ENCODE measurements at places on chromosomes 5 and 9. TPM values are rescaled to one million over a fixed set of nuclear protein-coding genes. Genes with fewer than 3 reads are reported as not detected.
A peak's percentile ranks its signal among the peaks of the same experiment; 100 is the strongest.

The SNCAIP gene
- 0.38 TPM for polyA plus RNA-seq

The FGF18 gene
- 0.30 TPM for polyA plus RNA-seq

The PAX5 gene
- polyA plus RNA-seq = 0.03 TPM

The UGT3A2 gene
- polyA plus RNA-seq = not detected

The BSPRY gene
- polyA plus RNA-seq = 0.03 TPM

The RMRP gene
- 26.8 TPM for polyA plus RNA-seq

The ENHO gene
- 1.2 TPM for polyA plus RNA-seq

The TBC1D9B gene
- 30.1 TPM for polyA plus RNA-seq

The CCDC192 gene
- not detected for polyA plus RNA-seq

The ROPN1L gene
- 0.16 TPM for polyA plus RNA-seq

DNA sequence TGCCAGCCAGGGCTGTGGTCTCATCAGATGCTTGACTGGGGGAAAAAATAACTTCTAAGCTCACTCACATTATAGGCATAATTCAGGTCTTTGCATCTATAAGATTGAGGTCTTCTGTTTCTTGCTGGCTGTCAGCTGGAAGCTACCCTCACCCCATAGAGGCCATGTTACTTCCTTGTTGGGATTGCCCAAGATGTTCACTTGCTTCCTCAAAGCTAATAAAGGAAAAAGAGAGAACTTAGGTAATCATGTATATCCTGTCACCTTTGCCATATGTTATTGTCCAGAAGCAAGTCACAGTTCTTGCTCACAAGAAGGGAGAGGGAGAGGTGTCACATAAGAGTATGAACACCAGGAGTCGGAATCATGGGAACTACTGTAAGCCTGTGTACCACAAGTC is 38.7 kb upstream of the ANKRD34B start:
- no peak for DNase-seq

DNA sequence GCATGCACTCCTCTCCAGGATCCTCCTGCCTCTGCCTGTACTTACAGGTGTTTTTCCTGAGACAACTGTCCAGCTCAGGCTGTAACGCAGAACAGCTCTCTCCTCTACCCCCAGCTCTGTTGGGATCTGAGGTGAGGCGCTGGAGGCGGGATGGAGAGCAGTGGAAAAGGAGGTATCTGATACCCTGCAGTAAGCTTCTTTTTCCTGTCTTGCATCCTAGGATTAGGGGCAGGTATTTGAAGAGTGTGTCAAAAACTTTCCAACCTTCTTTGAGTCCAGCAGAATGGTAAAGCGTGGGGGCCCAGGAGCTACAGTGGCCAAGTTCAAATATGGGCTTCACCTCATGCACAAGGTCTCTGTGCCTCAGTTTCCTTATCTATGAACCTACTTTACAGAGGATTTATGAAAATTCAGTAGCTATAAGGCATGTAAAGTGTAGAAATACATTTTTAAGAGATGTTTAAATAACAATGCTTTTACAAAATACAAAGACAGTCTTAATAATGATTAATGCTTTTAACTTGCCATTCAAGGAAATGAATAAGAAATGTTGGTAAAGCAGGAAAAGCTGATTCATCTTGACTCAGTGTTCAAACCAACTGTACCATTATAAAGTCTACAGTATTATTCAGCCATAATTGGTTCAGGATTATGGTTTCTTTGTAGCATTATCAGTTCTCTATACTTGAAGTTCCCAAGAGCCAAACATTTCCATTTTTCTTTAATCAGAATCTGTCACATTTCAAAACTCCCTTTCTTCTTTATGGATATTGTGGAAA is 26.1 kb downstream of the MAP1B start:
- no peak for DNase-seq

GRCh38 chr9:2332663-2333062 is 288.9 kb upstream of the VLDLR start:
- no peak for DNase-seq

DNA sequence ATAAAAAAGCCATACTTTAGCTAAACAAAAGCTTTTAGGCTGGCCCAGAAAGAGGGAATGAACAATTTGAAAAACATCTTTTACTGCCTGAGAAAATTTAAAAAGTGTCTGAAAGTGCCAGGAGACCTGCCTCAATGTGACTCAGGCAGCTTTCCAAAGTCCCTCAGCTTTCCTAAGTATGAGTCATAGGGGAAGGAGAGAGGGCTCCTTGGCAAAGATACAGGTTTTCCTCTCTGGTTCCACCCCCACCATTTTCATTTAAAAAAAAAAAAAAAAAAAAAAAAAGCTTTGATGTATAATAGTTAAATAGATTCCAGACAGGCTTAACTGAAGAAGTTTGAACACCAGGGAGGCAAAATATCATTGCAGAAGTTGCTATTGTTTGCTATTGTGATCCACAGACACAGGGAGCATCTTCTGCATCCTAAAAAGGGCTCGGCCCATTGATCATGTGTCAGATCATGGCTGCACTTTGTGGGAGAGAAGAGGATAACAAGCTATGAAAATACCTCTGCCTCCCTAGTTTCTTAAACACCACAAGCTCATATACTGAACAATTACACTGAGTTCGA is 71.5 kb downstream of the MRPS27 start:
- peak; percentile 19 for DNase-seq

GRCh38 chr5:91026466-91026865 is 356.7 kb downstream of the ARRDC3 start:
- DNase-seq = no peak

GRCh38 chr9:1604942-1605560 is 410.1 kb upstream of the SMARCA2 start:
- DNase-seq = no peak

DNA sequence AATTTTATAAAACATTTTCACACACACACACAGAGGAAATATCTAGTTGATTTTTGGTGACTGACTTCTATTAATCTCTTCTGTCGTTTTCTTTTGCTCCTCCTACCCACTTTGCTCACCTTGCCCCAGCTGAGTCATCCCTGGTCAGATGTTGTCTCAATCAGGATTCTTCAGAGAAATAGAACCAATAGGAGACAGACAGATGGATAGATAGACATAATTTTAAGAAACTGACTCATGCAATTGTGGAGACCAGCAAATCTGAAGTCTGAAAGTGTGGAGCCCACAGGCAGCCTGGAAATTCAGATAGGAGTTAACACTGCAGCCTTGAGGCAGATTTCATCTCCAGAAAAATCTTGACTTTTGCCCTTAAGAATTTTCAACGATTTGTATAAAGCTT is 37.0 kb upstream of the PIK3R1 start:
- DNase-seq = no peak

- DNase-seq = no peak
Measured at GRCh38 chr9:116504893-116505480, 182.1 kb upstream of the TRIM32 start.

GRCh38 chr5:173448856-173449255 is 120.6 kb upstream of the STC2 start:
- no peak for DNase-seq

GRCh38 chr9:4537581-4537980 is 47.3 kb downstream of the SLC1A1 start:
- no peak for DNase-seq

- no peak for DNase-seq
Measured at GRCh38 chr9:127809002-127809539, 6.4 kb downstream of the FPGS start.

DNA sequence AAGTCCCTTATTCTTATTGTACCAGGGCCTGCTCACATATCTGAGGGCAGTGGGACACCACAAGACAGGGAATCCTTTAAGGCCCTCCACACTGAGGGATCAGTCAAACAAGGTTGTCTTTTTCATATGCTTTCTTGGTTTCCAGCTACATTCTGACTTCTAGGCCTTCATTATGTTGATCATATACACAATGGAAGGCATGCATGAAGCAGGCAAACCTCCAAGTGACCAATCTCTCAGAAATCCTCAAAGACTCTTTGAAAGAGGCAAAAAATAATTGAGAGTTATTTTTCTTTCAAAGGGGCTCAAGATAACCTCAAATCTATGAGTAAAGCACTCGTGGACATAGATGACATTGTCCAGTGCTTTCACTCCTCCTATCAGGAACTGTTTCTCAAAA is 1195.9 kb upstream of the ACO1 start:
- no peak for DNase-seq

Measured in psoas muscle (tissue), 8 donors.